GM03348 (cell line): ENCODE measurements at places on chromosomes 2 and 18.
A peak's percentile ranks its signal among the peaks of the same experiment; 100 is the strongest.

GRCh38 chr2:19425419-19425818 lies 67.0 kb upstream of the OSR1 start:
- DNase-seq, result peak; percentile 7

GRCh38 chr2:190615555-190616200 lies 33.2 kb upstream of the NAB1 start:
- DNase-seq, result no peak

GRCh38 chr2:127640082-127641072 lies 5.6 kb upstream of the GPR17 start:
- no peak for DNase-seq

- DNase-seq, result no peak
Measured at GRCh38 chr2:20558391-20559150, 92.3 kb downstream of the HS1BP3 start.

GRCh38 chr18:21134895-21135294 lies 23.3 kb upstream of the ROCK1 start:
- DNase-seq, result no peak

- no peak for DNase-seq
Measured at GRCh38 chr2:73893764-73894474, 1.1 kb downstream of the ACTG2 start.

GRCh38 chr2:196703695-196704094 lies 64.2 kb downstream of the CCDC150 start:
- DNase-seq, result peak; percentile 33

- DNase-seq, result no peak
Measured at GRCh38 chr2:162458240-162458639, 114.3 kb downstream of the GCA start.

DNA sequence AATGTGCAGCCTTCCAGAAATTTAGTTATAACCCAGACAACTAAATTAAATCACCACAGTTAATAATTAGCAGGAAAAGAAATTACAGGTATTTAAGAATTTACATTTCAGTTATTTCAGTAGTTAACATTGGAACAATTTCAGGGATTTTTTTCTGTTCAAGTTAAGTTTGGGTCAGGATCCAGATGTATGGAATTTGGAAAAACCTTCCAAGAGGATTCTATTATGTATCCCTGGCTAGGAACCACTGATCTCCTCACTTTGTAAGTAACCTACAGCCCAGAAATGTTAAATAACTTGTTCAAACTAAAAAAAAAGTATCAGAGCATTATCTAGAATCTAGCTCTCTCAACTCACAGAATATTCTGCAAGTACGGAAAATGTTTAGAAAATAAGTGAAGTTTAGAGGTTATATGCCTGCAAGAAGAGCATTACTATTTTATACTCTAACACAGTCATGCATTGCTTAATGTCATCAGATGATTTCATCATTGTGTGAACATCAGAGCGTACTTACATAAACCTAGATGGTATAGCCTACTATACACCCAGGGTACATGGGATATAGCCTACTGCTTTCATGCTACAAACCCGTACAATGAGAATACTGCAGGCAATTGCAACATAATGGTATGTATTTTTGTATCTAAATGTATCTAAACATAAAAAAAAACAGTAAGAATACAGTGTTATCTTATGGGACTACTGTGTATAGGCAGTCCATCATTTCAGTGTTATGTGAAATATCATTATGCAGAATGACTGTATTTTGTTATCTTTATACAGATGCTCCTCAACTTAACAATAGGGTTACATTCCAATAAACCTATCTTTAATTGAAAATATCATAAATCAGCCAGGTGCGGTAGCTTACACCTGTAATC lies 6.1 kb downstream of the NCKAP1 start:
- no peak for DNase-seq

DNA sequence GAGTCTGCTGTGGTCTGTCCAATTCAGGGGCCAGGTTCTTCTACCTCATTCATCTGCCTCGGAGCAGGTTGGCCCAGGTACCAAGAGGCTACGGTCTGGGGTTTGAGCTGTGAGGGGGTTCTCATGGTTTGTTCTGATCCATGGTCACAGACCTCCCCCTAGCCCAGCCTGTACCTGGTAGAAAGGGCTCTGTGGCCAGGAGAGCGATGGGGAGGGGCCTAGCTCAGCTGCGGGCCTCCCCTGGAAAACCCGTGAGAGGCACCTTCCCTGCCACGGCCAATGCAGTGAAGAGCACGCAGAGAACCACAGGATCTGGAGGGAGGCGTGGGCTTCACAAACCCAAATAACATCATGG lies 19.6 kb upstream of the ALLC start:
- no peak for DNase-seq

DNA sequence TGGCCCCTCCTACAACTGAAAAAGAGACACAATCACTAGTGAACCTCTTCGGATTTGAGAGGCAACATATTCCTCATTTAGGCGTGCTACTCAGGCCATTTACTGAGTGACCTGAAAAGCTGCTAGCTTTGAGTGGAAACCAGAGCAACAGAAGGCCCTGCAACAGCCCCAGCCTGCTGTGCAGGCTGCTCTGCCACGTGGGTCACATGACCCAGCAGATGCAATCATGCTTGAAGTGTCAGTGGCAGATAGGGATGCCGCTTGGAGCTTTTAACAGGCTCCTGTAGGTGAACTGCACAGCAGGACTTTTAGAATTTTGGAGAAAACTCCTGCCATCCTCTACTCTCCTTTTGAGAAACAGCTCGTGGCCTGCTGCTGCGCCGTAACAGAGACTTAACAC lies 578.6 kb upstream of the RAB6C start:
- no peak for DNase-seq

GRCh38 chr2:190805843-190806242 lies 74.8 kb upstream of the GLS start:
- DNase-seq, result no peak

DNA sequence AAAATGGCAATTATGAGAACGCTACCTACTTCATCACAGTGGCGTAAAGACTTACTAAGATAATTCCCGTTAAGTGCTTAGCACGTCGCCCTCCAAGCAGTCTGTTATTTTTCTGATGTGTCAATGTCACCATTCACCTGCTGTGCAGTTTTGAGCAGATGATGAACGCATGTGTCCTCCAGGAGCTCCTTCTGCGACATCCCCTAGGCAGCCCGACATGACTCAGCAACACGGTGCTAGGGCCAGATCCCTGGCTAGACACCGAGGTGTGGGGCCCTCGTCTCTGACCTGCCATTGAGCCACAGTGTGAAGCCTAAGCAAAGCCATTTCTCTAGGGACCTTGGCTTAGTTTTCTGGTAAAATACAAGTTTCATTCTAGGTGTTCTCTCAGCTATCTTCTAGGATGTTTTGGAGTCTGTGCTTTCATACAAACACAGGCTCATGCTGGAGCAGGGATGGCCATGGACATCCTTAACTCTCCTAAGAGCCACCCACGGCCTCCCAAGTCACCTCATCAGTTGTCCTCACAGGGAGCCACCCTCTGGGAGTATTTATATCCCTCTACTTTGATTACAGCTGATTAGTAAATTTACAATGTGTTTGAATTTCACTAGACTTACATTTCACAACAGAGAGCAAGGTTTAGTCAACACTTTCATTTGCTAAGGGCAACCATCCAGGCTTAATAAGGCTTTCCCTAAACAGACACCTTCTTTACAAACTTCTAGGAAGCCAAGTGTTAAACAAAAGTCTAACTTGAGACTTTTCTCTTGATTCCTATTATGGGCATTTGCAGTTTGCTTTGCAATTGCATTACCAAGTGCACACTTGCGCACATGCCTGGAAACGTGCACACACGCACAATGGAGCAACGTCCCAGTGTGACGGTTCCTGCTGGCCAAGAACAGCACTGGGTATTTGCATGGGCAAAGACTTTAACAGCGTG lies 376.8 kb upstream of the ID2 start:
- DNase-seq, result no peak

DNA sequence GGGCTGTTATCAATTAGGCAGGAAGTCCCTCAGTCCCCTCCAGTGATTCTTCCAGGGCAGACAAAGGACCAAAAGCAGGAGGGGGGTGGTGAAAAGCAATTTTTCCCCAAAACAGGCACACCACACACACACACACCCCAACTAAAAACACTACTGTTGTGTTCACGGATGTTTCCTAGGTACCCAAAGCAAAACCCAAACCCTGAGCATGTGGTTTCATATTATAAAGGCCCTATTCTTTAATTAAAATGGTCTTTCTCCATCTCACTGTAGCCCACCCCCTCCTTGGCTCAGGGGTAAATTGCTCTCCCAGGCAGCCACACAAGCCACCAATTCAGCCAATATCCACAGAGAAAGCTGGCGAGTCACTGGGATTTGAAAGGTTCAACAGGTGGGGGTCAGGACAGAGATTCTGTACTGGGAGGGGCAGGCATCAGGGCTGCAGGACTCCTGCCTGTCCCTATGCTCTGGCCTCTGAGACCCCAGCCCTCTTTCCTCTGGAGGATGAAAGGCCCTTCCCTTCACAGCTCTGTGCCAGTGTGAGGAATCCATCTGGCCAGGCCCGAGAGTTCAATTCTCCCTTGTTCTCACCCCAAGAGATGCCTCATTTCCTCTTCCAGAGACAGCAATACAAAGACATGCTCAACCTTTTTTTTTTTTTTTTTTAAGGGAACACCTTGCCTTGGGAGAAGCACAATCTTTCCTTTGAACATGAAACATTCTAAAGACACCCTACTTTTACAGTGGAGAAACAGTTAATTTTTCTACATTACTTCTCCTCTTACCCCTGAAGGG lies 43.6 kb downstream of the SPRED2 start:
- no peak for DNase-seq

DNA sequence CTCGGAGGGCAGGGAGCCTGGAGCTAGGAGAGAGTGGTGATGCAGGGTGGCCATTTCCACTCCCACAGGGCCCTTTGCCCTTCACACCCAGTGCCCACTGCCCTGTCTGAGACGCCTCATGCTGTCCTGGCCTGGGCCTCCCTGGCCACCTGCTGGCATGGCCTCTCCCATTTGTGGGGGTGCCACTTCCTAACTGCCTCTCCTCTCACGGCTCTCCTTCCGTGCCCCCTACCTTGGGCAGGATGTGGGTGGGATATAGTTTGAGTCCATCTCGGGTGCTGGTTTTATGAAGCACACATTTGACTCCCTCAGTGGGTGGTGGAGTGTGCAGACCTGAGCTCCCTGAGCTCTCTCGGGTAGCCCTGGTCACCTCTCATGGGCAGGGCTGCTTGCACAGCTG lies 46.0 kb downstream of the DGKD start:
- no peak for DNase-seq

DNA sequence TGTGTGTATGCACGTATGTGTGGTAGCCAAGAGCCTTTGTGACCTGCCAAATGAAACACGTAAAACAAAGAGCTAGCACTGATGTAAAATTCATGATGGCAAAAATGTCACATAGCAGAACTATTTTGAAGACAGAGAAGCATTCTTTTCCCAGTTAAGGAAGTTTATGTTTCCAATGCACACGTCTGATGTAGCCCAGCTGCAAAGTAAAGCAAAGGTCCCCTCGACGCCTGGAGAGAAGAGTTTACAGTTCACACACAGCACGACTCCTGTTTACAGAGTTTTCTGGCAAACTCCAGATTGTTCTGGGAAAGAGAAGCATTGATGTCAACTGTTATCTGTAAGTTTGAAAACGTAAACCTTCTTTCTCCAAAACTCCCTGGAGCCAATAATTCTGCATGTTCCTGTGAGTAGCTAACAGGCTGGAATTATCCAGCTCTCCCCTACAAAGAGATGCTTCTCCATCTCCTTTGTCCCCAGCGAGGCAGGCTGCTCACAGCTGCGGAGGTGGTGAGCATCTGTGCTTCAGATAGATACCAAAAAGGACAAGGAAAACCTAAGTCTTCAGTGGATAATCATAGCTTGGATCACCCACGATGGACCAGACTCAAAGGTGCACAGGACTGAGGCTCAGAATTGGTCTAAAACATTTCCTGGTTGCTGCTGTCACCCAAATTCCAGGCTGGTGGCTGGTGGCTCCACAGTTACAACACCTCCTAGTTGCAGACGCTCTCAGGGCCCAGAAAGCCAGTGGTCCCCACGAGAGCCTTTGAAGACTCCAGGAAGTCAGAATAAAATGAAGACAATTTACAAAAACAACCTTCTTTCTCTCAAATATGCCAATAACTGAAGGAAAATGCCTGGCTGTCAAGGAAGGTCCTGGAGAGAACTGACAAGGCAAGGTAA lies 87.4 kb downstream of the COL6A3 start:
- no peak for DNase-seq

- no peak for DNase-seq
Measured at GRCh38 chr2:96139181-96139758, 968 bp upstream of the ASTL start.

DNA sequence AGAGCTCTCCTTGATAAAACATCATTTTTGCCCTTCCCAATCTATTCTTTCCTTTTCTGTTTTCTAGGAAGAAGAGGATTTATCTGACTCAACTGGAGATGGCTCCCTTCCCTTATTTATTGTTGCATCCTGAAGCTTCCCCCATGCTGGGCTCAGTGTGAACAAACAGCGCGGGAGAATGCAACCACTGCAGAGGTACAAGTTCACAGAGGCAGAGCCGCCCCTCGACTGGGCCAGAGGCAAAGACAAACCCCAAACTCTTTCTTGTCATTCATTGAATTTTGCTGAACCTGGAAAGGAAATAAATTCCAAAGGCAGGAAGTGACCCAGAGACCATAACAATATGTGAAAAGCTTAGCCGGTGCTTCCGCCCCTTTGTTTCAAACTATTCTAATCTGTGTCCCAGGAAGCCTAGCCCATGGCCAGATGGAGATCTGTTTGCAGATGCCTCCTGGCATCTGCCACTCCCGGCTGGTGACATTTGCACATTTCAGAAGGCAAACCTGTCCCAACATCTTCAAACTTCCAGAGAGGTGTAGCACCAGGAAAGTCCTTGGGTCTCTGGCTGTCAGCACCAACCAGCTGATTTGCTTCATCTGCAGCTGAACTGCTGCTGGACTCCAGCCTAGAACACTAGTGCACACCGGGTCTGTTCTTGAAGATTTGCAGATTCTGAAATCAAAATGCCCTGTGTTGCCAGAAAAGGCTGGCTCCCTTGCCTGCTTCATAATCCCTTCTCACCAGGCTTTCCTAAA lies 79.4 kb upstream of the MAP4K3 start:
- peak; percentile 17 for DNase-seq

DNA sequence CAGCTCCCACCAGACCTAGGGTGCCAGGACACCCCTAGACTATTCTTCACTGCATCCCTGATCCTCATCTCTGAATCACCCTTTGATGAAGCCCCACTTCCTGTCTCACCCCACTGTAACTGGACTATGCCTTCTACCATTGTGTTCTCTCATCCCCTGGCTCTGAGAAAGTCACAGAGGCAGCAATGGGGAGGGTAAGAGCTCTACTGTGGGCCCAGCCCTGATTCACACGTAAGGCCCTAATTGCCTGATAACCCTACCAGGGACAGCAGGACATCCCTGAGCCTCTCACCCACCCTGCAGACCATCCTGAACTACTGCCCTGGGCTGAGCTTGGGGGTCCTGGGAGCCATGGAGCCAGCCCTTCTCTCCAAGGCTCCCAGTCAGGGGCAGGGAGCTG lies 1.5 kb upstream of the PROM2 start:
- DNase-seq, result no peak

DNA sequence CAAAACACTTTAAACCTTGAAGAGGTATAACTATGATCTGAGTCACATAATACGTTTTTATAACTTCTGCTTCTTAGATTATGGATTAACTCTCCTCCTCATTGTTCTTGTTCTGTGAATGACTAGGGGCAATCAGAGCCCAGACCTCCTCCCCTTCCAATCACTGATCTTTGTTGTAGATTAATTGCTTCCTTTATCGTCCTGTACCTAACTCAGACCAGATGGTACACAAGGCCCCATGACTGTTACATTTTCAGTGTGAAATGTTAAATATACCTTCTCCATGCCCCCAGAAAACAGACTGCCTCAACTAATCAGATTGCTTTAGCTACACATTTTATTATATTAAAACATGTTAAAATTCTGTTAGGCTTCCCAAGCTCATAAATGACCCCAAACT lies 211.7 kb downstream of the RNF152 start:
- no peak for DNase-seq
